ENCODE measurements at places on chromosomes 1 and 21. TPM values are rescaled to one million over a fixed set of nuclear protein-coding genes. Genes with fewer than 3 reads are reported as not detected.

Gene KCNK2
- total RNA-seq, result 66.0 TPM

Gene LDLRAD1
- not detected for total RNA-seq

Gene SETD4
- total RNA-seq, result 39.1 TPM

Gene CFHR4
- total RNA-seq, result 0.94 TPM

Gene DOCK7
- 326 TPM for total RNA-seq

Gene PYHIN1
- not detected for total RNA-seq

Gene KIF17
- total RNA-seq, result 5.9 TPM

Gene ERVH48-1
- total RNA-seq, result not detected

Gene CD1B
- not detected for total RNA-seq

Gene TNFRSF1B
- 1.9 TPM for total RNA-seq

Gene MCOLN3
- total RNA-seq, result not detected

Gene EPHA8
- 1.6 TPM for total RNA-seq

Gene KRTAP19-2
- total RNA-seq, result not detected

Gene STIL
- 10.0 TPM for total RNA-seq

Gene UTP25
- total RNA-seq, result 21.9 TPM

Gene SLAMF8
- total RNA-seq, result not detected

Gene ITLN2
- total RNA-seq, result not detected

Gene EGLN1
- 61.3 TPM for total RNA-seq

Gene MATN1
- total RNA-seq, result 0.31 TPM

Gene OR2L2
- 1.6 TPM for total RNA-seq

Gene VSIG8
- total RNA-seq, result 0.31 TPM

Gene RIIAD1
- total RNA-seq, result 8.8 TPM

Gene GON4L
- 82.6 TPM for total RNA-seq

Gene FAM163A
- 0.31 TPM for total RNA-seq

Gene ZNF648
- 0.31 TPM for total RNA-seq

Gene OR2L8
- 5.0 TPM for total RNA-seq

Gene TSTD1
- total RNA-seq, result 35.1 TPM

Gene CYP4A11
- 0.31 TPM for total RNA-seq

Gene LCE6A
- not detected for total RNA-seq

Gene AMY1C
- not detected for total RNA-seq

Gene PBXIP1
- 20.0 TPM for total RNA-seq

Gene PIK3R3
- total RNA-seq, result 32.6 TPM

Gene THEM4
- total RNA-seq, result 7.2 TPM

Gene CLCA1
- total RNA-seq, result not detected

Gene FCRL6
- total RNA-seq, result not detected

Gene OR2T6
- total RNA-seq, result not detected

Gene XCL1
- total RNA-seq, result not detected

Gene GNG5
- 3.8 TPM for total RNA-seq

Gene GIPC2
- total RNA-seq, result 0.31 TPM

Gene VAV3
- total RNA-seq, result 5.9 TPM

Gene OR6N1
- total RNA-seq, result not detected

Gene CD34
- total RNA-seq, result 2.5 TPM

Gene MYOG
- not detected for total RNA-seq

Gene P3H1
- 21.9 TPM for total RNA-seq

Gene SLC16A4
- total RNA-seq, result 4.7 TPM

Gene TMCC2
- total RNA-seq, result 46.3 TPM

Gene NBPF14
- 20.0 TPM for total RNA-seq

Gene DNAH14
- 19.1 TPM for total RNA-seq

Gene C1orf167
- not detected for total RNA-seq

Data from parietal lobe (tissue), 2 donors.